ENCODE measurements at places on chromosomes 13 and 19. TPM values are rescaled to one million over a fixed set of nuclear protein-coding genes. Genes with fewer than 3 reads are reported as not detected.

GRCh38 chr19:30670011-30670329 is 297.8 kb downstream of the ZNF536 start:
- no peaks in the 10 kb centered on the region for H3K4me1 ChIP-seq
- no peaks in the 10 kb centered on the region for H3K36me3 ChIP-seq

DNA sequence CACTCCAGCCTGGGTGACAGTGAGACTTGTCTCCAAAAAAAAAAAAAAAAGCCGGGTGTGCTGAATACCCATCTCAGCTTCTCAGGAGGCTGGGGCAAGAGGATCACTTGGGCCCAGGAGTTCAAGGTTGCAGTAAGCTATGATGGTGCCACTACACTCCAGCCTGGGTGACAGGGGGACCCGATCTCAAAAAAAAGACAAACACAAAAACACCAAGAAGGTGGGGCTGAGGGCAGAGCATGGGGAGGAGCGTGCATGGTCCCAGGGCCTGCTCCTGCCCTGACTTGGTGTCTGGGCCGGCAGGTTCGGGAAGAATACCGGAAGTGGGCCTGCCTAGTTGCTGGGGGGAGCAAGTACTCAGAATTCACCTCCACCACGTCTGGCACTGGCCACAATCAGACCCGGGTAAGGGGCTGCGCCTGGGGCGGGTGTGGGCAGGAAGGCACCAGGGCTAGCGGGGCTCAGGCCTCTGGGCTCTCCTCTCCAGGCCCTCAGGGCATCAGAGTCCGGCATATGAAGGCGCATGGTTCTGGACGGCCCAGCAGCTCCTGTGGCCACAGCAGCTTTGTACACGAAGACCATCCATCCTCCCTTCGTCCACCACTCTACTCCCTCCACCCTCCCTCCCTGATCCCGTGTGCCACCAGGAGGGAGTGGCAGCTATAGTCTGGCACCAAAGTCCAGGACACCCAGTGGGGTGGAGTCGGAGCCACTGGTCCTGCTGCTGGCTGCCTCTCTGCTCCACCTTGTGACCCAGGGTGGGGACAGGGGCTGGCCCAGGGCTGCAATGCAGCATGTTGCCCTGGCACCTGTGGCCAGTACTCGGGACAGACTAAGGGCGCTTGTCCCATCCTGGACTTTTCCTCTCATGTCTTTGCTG is 11.3 kb downstream of the DDX39A start:
- H3K36me3 ChIP-seq: peaks cover 70% of the 10 kb centered on the region
- H3K4me3 ChIP-seq: no peak overlapping the region
- H3K4me1 ChIP-seq: peaks cover 18% of the 10 kb centered on the region
- H3K27me3 ChIP-seq: no peaks in the 10 kb centered on the region
- no peak for DNase-seq
- H3K27ac ChIP-seq: no peak overlapping the region

FFAR1 gene
- 0.24 TPM for total RNA-seq

TMEM150B gene
- 10.3 TPM for total RNA-seq

DNA sequence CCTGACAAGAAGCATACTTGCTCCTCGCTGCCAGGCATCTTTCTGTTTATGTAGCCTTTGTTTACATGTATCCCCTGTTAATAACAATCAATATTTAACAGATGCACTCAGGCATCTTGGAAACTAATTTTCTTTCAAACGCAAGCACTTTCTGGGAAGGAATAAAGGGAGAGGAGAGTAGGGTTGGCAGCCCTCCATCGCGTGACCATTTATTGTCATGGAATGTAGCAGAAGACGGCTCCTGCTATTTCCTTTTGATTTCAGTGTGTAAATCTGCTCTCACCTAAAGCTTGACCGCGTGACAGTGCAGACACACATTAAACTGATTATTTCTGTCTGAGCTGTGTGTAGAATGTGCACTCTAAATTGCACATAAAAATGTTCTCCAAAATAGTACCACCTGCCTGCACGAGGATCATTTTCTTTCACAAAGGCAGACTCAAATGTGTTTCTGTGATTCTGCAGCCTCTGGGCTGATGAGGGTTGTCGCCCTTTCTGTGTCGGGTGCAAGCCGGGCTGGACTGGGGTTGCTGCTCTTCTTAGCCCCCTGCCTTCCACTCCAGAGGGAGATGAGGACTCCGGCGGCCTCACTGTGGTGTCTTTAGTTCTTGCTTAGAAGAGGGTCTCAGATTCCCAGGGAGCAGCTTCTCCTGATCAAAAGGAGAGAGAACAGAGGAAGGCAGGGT is 223.5 kb upstream of the MAB21L1 start:
- no peaks in the 10 kb centered on the region for H3K27me3 ChIP-seq
- no peaks in the 10 kb centered on the region for H3K36me3 ChIP-seq
- no peak overlapping the region for H3K4me3 ChIP-seq

- DNase-seq: no peak
- no peak overlapping the region for H3K4me3 ChIP-seq
- H3K27ac ChIP-seq: no peak overlapping the region
- H3K36me3 ChIP-seq: peaks cover 58% of the 10 kb centered on the region
- H3K27me3 ChIP-seq: no peaks in the 10 kb centered on the region
- H3K4me1 ChIP-seq: peaks cover 36% of the 10 kb centered on the region
Observed at GRCh38 chr19:32349724-32350470, 4.5 kb downstream of the ZNF507 start.

ERICH6B gene
- not detected for total RNA-seq

DNA sequence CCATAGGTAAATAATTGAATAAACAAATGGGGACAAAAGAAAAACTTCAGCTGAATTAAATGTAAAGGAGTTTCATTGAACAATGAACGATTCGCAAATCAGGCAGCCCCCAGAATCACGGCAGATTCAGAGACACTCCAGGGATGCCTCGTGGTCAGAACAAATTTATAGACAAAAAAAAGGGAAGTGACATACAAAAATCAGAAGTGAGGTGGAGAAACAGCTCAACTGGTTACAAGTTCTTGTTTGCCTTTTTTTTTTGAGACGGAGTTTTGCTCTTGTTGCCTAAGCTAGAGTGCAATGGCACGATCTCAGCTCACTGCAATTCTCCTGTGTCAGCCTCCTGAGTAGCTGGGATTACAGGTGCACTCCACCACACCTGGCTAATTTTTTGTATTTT is 5.7 kb downstream of the ZNF566 start:
- peaks cover 8% of the 10 kb centered on the region for H3K36me3 ChIP-seq
- DNase-seq: no peak
- H3K27ac ChIP-seq: no peak overlapping the region
- no peaks in the 10 kb centered on the region for H3K27me3 ChIP-seq

GRCh38 chr13:95822303-95822702 is 145.4 kb downstream of the DNAJC3 start:
- H3K4me3 ChIP-seq: no peak overlapping the region
- no peaks in the 10 kb centered on the region for H3K27me3 ChIP-seq
- no peak overlapping the region for H3K27ac ChIP-seq
- H3K36me3 ChIP-seq: no peaks in the 10 kb centered on the region

GRCh38 chr13:44368599-44369368 is 4.8 kb upstream of the SERP2 start:
- H3K4me3 ChIP-seq: no peak overlapping the region
- no peaks in the 10 kb centered on the region for H3K27me3 ChIP-seq
- H3K27ac ChIP-seq: no peak overlapping the region
- no peak for DNase-seq
- no peaks in the 10 kb centered on the region for H3K4me1 ChIP-seq
- no peaks in the 10 kb centered on the region for H3K36me3 ChIP-seq

- H3K4me1 ChIP-seq: no peaks in the 10 kb centered on the region
- H3K27me3 ChIP-seq: no peaks in the 10 kb centered on the region
- no peak for DNase-seq
- H3K4me3 ChIP-seq: no peak overlapping the region
Observed at GRCh38 chr13:72638059-72638815, 89.2 kb downstream of the MZT1 start.

DNA sequence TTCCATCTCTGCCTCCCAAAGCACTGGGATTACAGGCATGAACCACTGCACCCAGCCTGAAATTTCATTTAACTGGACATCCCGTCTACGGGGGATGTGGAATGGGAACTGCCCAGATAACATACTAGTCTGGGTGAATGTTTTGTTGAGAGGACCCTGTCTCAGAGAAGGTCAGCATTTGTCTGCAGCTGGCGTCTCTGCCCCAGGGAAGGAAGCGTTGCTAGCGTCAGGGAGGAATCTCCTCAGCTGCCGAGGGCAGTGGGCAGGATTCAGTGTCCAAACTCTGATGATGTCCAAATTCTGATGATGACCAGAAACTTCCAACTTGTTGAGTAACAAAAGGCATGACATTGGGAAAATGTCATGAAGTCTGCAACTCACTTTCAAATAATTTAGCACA is 3.1 kb downstream of the NXNL1 start:
- H3K4me1 ChIP-seq: no peaks in the 10 kb centered on the region
- no peaks in the 10 kb centered on the region for H3K36me3 ChIP-seq
- no peak for DNase-seq

DNA sequence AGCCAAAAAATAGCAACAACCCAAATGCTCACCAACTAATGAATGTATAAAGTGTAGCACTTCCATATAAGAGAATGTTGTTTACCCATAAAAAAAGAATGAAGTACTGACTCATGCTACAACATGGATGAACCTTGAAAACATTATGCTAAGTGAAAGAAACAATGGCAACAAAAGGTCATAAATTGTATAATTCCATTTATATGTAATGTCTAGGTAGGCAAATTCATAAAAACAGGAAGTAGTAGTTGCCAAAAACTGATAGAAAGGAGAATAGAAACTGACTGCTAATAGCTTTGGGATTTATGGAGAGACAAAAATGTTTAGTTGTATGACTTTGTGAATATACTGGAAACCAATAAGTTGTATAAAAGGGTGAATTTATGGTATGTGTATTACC is 21.6 kb downstream of the MYCBP2 start:
- no peak overlapping the region for H3K4me3 ChIP-seq
- H3K27me3 ChIP-seq: no peaks in the 10 kb centered on the region
- H3K36me3 ChIP-seq: no peaks in the 10 kb centered on the region
- DNase-seq: no peak
- H3K4me1 ChIP-seq: peaks cover 32% of the 10 kb centered on the region

DNA sequence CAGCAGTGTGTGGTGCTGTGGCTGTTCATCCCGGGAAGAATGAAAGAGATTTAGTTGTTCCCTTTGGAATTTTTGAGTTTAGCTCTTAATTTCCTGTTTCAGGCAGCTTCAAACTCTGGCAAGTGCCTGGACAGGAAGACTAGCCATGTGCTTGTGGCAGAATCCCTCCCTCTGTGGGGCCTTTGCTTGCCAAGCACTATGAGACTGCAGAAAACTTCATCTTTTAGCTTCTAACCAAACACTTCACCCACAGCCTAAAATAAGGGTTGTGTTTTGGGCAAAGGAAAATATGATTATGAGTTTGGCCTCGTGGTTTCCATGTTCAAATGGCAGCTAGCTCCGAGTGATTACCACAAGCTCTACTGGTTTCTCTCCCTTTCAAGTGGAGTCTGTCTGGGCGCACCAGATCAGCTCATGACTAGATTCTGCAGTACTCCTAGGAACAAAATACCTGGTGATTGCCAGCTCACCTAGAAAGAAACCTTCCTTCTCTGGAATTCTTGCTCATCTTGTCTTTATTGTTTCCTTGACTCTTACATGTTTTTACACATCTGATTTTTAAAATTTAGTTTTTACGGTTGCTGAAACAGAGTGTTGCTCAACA is 707.5 kb downstream of the SLITRK6 start:
- no peaks in the 10 kb centered on the region for H3K27me3 ChIP-seq
- H3K36me3 ChIP-seq: no peaks in the 10 kb centered on the region
- no peak overlapping the region for H3K27ac ChIP-seq
- no peak overlapping the region for H3K4me3 ChIP-seq

DNA sequence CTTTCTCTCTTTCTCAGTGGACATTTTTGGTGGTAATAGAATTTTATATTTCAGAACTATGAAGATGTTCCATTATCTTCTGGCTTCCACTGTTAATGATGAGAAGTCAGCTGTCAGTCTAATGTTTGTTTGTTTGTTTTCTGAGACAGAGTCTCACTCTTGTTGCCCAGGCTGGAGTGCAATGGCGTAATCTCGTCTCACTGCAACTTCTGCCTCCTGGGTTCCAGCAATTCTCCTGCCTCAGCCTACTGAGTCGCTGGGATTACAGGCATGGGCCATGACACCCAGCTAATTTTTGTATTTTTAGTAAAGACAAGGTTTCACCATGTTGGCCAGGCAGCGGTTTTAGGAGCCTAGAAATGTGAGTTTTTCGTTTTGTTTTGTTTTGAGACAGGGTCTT is 4.7 kb downstream of the ZNF317 start:
- no peak for DNase-seq
- H3K4me1 ChIP-seq: peaks cover 18% of the 10 kb centered on the region
- no peaks in the 10 kb centered on the region for H3K36me3 ChIP-seq
- no peaks in the 10 kb centered on the region for H3K27me3 ChIP-seq
- no peak overlapping the region for H3K27ac ChIP-seq

C1QTNF9 gene
- not detected for total RNA-seq

DNA sequence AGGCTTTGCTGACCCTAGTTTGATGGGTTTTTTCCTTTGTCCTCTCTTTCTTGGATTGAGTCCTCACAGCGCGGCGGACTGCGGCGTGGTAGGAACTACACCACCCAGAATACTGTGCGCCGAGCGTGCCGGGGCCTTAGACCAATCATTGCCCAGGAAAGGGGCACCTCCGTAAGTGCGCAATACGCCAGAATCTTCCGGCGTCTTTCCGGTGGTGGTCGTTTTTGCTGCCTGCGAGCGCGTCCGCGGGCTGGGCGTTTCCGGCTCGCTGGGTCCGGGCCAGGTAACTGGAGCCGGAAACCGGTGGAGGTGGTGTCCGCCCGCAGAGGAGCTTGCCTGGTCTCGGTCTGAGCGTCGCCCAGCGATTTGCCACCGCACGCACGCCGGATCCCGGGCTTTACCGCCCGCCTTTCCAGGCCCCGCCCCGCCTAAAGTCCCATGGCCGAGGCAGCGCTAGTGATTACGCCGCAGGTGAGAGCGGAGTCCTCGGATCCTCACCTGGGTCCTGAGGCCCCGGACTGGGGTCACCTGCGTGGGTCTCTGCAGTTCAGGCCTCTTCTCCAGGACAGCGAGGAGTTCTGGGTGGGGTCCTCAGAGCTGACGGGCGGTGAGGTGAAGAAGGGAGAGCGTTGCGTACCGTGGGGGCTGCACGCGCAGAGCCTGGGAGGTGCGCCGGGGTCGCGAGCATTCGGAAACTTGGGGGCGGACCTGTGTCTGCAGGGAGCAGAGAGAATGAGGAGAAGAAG is at the start of gene ZNF549:
Gene ZNF549 (plus strand): TSS at position 221 of the 746 bp plus-strand sequence. CDS start 218 bp downstream, at position 439.
- H3K27me3 ChIP-seq: no peaks in the 10 kb centered on the region
- H3K4me1 ChIP-seq: peaks cover 18% of the 10 kb centered on the region
- peak within 1 kb of the TSS; percentile 94 for H3K27ac ChIP-seq
- peak within 1 kb of the TSS; percentile 98 for H3K4me3 ChIP-seq
- H3K36me3 ChIP-seq: peaks cover 28% of the 10 kb centered on the region

GRCh38 chr13:113672002-113672651 is 5.1 kb downstream of the GRK1 start:
- H3K4me1 ChIP-seq: no peaks in the 10 kb centered on the region
- no peaks in the 10 kb centered on the region for H3K27me3 ChIP-seq
- no peak overlapping the region for H3K27ac ChIP-seq

GRCh38 chr19:17873786-17874757 is 2.3 kb downstream of the SLC5A5 start:
- H3K27ac ChIP-seq: peak overlapping the region; percentile 47
- peak; percentile 72 for DNase-seq
- peak overlapping the region; percentile 64 for H3K4me3 ChIP-seq
- no peaks in the 10 kb centered on the region for H3K27me3 ChIP-seq
- no peaks in the 10 kb centered on the region for H3K36me3 ChIP-seq

GRCh38 chr19:35408284-35409171 is 37.7 kb downstream of the GPR42 start:
- no peak overlapping the region for H3K4me3 ChIP-seq
- DNase-seq: no peak
- H3K27ac ChIP-seq: no peak overlapping the region
